Inflammatory macrophage (primary cell): ENCODE measurements at places on chromosomes 4 and X.

GRCh38 chr4:170109586-170110284, 20.0 kb upstream of the AADAT start:
- no peak for DNase-seq

- DNase-seq, result no peak
Observed at GRCh38 chr4:60683973-60684372, 516.2 kb upstream of the ADGRL3 start.

- peak; percentile 27 for DNase-seq
Observed at GRCh38 chr4:60805500-60806313, 394.4 kb upstream of the ADGRL3 start.

DNA sequence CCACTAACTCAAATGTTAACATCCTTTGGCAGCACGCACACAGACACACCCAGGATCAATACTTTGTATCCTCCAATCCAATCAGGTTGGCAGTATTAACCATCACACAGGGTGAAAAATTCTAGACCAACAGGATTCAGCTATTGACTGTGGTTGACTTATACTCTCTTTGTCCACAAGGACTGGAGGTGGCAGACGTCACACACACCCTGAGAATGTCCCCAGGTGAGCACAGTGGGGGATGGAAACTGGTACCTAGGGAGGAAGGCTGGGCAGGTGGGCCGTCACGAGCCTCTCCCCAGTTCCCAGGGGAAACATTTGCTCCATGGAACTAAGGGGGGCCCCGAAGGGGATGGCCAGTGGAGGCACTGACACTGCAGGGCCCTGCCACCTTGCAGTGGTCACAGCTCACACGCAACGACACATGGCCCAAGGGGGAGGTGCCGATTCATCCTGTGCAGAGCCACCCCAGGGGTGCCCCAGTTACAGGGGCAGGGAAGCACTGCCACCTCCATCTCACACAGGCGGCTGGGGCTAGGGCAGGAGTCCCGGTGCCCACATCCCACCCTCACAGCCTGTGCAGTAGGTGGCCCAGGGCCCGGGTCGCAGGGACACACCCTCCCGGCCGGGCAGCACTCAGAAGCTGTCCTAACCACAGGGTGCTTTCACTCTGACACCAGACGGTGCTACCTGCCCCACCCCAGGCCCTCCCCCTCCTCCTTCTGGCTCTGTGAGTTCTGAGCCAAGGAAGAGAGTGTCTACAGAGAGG, 17.4 kb downstream of the ZFYVE28 start:
- DNase-seq, result no peak

DNA sequence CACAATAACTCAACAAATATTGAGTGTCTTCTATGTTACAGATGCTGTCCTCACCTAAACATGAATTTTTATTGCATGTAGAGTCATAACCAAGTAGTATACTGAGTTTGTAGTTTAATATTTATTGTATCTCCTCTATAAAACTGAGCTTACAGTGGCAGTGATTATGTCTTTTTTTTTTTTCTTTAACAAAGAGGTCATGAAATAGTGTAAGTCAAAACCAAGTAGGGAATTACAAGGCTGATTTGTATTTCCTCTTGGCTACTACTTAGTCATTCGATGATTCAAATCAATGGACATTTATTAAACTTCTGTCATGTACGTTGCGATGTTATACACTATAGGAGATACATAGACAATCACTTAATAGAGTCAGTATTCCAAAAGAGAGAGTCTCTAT, 48.4 kb downstream of the IL15 start:
- DNase-seq, result no peak

GRCh38 chrX:47316276-47317025, 53.9 kb upstream of the ZNF157 start:
- no peak for DNase-seq

GRCh38 chr4:8276358-8277240, 7.0 kb downstream of the HTRA3 start:
- no peak for DNase-seq

- DNase-seq, result no peak
Observed at GRCh38 chrX:151735219-151735618, 673 bp downstream of the CNGA2 start.

DNA sequence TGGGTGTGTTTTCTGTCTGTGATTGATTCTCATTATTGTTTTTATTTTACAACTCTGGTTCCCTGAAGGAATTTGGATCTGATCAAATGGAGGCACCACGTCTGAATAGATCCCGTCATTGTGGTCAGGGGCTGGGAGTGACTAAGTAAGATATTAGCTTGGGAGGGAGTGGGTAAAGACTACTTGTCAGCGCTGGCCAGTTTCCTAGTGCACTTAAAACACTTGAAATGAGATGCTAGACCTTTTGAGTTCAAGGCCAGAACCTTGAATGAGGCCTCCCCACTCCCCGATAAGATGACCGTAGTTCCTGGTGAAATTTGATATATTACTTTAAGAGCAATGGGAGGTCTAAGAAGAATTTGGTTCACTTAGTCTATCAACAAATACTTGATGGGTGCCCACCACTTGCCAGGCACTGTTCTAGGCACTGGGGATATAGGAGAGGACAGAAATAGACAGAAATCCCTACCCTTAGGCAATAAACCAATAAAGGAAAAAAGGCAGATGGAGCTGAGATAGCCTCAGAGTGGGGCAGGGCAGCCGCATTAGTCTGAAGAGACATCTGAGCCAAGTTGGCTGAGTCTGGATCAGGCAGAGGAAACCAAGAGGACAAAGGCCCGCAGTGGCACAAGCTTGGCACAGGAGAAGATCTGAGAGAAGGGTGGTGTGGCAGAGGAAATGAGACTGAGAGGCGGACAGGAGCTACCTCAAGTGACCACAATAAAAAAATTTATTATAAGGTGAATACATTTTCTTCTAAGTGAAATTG, 11.8 kb downstream of the FAM184B start:
- no peak for DNase-seq

DNA sequence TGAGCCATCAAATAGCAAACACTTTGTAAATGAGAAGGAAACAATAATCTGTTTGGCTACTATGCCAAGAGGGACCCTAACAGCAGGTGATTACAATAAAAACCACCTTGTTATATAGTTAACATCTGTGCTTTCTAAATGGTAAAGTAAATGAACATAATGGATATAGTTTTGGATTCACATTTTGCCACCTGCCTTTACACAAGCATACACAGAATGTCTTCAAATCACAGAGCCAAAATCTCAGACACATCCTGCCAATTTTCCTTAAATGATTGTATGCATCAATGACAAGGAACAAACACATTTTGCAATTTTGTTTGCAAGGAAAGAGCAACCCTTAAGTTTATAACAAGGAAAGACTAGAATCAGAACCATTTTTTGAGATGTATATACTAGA, 334.2 kb downstream of the FSTL5 start:
- no peak for DNase-seq

DNA sequence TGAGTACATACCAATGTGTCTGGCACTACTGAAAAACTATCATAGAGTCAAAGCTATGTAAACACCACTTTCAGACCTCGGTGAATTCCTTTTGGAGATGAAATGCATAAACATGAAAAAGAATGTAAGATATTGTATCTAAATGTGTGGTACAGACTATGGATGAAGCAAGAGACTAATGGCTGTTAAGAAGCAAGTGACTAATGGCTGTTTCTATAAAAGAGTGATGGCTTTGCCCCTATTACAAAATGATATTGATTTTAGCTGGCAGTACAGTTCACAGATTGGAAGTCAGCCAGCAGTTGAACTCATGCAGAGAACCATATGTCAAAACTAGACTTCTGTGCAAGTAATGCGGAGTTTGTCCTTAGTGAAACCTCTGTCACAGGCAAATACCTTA, 359.3 kb downstream of the GRXCR1 start:
- DNase-seq, result no peak

- no peak for DNase-seq
Observed at GRCh38 chr4:56465599-56466295, 1.7 kb upstream of the SRP72 start.

- no peak for DNase-seq
Observed at GRCh38 chr4:157327666-157328065, 107.1 kb downstream of the GRIA2 start.

DNA sequence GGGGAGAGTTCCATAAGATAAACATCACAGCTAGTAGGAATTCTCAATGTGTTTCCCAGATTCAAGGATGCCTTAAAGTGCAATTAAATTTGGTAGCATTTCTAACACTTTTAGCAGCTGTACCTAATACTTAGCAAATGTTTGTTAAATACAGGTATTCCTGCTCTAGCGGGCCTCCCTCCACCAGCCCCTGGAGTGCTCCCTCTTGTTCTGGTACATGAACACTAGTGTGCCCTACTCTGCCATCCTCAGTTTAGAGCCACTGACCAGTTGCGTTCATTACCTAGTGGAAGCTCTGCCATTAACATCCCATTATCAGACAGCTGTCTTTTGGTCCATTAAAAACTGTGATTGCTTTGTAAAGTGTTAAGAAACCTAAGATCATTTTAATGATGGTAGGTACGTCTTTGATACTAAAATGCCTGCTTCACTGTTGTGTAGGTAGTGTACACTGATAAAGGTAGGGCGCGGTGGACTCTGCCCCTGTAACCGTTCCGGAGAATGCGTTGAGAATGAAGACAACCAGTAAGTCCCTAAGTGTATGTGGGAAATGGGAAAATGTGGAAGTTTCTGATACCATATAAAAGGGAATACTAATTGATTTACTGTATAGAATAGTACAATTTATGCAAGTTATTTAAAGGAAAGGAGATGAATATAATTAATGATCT, 21.7 kb downstream of the KIAA0232 start:
- no peak for DNase-seq

DNA sequence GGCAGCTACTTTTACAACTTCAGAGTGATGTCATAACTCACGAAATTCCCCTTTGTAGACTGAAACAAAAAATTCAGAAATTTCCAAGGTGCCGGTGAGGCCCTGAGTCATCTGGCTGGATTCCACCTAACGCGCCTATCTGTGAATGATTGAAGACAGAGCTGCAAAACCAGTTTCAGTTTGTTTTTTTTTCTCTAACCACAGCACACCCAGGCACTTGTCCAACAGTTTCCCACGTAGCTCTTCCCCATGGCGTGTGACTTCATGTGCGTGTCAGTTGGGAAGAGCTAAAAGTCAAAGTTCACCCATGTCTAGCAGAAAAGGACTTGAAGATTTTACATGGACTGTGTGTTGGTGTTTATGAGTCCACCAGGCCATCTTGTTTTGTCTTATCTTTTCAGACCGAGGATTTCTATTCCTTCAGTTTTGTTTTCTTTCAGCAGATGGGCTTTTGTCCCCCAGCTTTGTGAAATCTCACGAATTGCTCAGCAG, 16.4 kb downstream of the TCEANC start:
- peak; percentile 81 for DNase-seq

- no peak for DNase-seq
Observed at GRCh38 chrX:107935200-107935599, 47.0 kb downstream of the TEX13B start.

DNA sequence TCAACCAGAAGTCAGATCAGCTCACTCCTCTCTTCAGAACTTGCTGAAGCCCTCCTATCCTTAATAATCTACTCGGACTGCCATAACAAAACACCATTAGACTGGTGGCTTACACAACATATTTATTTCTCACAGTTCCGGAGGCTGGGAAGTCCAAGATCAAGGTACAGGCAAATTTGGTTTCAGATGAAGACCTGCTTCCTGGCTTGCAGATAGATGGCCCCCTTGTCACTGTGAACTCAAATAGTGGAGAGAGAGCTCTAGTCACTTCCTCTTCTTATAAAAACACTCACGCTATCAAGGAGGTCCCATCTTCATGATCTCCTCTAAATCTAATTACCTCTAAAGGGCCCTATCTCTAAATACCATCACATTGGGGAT, 125.1 kb downstream of the CAMK2D start:
- peak; percentile 7 for DNase-seq

DNA sequence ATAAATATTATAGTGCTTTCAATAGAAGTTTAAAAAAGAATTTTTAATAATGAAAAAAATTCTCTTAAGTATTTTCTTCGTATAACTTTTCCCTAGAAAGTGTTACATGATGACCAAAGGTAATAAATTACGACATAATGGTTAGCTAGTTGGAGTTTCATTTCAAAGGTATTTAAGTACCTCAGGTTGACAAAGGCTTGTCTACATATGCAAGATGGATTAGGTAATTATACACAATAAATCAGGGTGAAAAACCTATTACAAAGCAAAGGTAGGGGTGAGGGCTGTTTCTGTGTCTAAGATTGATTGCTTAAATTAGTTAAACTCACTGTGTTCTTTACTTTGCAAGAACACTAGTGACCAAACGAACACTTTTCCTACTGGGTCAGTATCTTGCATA, 508.5 kb upstream of the FAT1 start:
- no peak for DNase-seq

- DNase-seq, result no peak
Observed at GRCh38 chr4:6307891-6308290, 38.2 kb downstream of the WFS1 start.

- no peak for DNase-seq
Observed at GRCh38 chr4:169744601-169745000, 13.1 kb downstream of the HPF1 start.

DNA sequence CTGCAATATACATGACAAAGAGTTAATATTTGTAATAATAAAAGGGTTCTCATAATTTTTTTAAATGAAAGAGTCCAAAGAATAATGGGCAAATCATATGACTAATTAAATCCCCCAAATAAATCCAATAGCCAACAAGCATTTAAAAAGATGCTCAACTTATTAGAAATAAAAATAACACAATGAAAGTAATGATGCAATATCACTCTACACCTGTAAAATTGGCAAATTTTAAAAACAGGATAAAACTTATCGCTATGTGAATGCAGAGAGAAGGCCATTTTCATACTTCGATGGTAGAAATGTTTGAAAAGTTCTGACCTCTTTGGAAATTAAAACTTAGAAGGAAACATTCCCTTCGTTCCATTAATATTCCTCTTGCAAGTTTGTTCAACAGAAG, 1.9 kb downstream of the F8 start:
- DNase-seq, result no peak

DNA sequence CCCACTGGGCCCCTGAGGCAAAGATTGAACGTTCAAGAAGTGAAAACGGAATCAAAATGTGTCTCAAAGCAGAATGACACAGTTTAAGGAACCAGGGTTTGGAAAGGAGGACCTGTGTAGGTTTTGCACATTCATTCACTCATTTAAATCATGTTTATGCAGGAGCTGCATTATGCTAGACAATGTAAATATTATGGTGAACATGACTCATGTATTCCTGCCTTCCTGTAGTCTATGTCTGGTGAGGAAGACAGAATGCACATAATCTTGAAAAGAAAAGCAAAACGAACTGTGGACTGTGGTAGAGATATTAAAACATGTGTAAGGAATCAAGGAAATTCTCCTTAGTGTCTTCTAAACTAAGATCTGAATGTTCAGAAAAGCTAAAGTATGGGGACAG, 311.8 kb upstream of the SMIM31 start:
- no peak for DNase-seq

DNA sequence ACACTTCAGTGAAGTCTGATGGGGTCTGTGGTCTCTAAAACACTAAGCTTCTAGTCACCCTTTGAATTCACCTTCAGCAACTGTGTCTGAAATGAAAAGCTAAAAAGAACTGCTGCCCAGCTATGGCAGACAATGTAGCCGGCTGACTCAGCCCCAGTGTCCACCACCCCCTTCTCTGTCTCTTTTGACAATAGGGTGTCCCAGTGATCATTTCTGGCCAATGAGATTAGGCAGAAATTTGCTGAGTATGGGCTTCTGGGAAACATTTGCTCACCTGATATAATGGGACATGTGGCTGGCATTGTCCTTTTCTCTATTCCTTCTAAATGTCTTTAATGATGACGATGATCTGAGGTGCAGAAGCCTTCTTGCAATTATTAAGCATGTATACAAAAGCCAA, 20.6 kb downstream of the IGFBP7 start:
- no peak for DNase-seq
